Gastrocnemius medialis (tissue), 4 donors: ENCODE measurements at places on chromosomes 4 and X.

- no peaks in the 10 kb centered on the region for H3K4me1 ChIP-seq
- H3K27ac ChIP-seq, result no peak overlapping the region
- no peak for DNase-seq
- H3K36me3 ChIP-seq, result peaks cover 38% of the 10 kb centered on the region
- H3K4me3 ChIP-seq, result no peak overlapping the region
Observed at GRCh38 chr4:4461850-4462249, 74.9 kb downstream of the NSG1 start.

DNA sequence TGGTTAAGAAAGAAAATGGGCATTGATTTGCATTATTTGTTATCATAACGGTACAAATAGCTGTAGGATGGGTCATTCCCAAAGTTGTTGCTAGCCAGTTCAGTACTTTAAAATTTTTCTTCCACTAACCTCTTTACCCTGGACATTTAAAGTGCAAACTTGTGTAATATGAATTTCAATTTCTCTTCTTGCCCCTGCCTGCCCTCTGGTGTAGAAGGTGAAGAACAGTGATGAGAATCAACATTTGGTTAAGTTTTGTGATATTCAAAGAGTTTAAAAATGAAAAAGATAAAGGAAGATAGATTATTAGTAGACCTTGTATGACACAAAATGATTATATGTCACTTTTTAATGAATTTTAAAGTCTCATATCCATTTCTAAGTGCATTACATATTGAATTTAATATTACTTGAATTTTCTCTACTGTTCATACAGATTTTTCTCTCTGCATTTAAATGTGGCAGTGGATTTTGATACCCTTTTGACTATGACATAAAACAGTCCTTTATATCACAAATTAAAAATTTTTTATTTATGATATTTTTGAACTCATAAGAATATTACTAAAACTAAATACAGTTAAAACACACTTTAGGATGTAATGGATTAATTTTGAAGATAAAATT, 337.7 kb downstream of the BMPR1B start:
- no peaks in the 10 kb centered on the region for H3K36me3 ChIP-seq
- DNase-seq, result no peak
- no peak overlapping the region for H3K27ac ChIP-seq
- no peak overlapping the region for H3K4me3 ChIP-seq

GRCh38 chrX:69142788-69143469, 22.3 kb downstream of the PJA1 start:
- H3K4me1 ChIP-seq, result no peaks in the 10 kb centered on the region
- no peak overlapping the region for H3K27ac ChIP-seq
- no peaks in the 10 kb centered on the region for H3K27me3 ChIP-seq
- H3K4me3 ChIP-seq, result no peak overlapping the region
- H3K36me3 ChIP-seq, result no peaks in the 10 kb centered on the region

DNA sequence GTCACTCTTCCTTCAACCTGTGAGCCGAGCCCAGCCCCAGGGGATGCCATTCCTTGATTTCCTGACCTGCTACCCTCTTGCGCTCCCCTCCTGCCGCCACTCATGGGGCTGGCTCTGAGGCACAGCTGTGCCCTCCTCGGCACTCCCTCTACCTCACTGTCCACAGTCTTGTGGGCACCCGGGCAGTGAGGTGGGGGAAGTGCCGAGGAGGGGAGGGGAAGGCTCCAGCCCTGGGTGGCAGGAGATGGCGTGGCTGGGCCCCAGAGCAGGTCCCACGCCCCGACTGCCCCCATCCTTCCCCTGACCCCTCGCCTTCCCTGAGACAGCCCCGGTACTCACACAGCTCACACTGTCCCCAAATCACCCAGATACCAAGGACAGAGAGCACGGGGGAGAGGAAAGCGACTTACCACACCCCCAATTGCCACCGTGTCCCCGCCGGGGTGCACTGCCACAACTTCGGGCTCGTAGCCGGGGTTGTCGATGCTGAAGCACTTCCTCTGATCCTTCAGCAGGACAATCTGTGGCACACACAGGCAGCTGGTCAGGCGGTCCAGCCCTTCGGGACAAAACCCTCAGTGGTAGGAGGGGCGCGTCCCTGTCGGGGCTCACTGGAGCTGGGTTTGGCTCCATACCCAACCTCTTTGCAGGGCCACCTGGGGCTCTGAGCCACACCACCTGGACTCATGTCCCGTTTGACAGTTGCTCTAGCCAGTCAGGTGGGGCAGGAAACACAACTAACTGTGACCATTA, 37.9 kb downstream of the WDR1 start:
- H3K27ac ChIP-seq, result peak overlapping the region; percentile 33
- H3K27me3 ChIP-seq, result no peaks in the 10 kb centered on the region
- H3K4me3 ChIP-seq, result no peak overlapping the region
- no peak for DNase-seq
- H3K36me3 ChIP-seq, result no peaks in the 10 kb centered on the region

- no peaks in the 10 kb centered on the region for H3K4me1 ChIP-seq
- H3K27ac ChIP-seq, result no peak overlapping the region
- H3K36me3 ChIP-seq, result no peaks in the 10 kb centered on the region
Observed at GRCh38 chr4:138310991-138311390, 68.8 kb upstream of the SLC7A11 start.

- no peak for DNase-seq
- no peaks in the 10 kb centered on the region for H3K4me1 ChIP-seq
- H3K27me3 ChIP-seq, result no peaks in the 10 kb centered on the region
- no peaks in the 10 kb centered on the region for H3K36me3 ChIP-seq
- H3K27ac ChIP-seq, result no peak overlapping the region
Observed at GRCh38 chr4:66373268-66373667, 703.0 kb upstream of the EPHA5 start.

DNA sequence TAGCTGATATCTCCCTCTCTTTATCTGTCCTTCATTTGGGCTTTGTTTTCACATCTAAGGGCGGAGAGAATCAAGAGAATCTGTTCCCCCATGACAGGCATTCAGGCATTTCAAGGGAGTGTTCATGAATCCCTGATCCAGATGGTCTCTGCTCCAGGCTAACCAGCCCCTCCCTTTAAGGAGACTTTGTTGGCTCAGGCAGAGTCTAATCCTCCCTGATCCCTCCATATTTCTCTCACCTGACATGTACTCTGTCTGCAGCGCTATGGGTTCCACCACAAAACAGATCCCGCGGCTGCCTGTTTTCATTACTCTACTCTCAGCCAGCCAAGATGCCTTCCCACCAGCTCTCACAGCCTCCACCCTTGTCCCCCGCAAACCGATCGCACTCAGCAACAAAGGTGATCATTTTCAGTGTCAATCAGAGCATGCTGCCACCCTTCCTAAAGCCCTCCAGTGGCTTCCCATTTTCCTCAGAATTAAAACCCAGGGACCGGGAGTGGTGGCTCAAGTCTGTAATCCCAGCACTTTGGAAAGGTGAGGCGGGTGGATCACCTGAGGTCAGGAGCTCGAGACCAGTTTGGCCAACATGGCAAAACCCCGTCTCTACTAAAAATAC, 30.3 kb upstream of the SLC2A9 start:
- no peak for DNase-seq
- H3K27me3 ChIP-seq, result no peaks in the 10 kb centered on the region
- H3K27ac ChIP-seq, result no peak overlapping the region

DNA sequence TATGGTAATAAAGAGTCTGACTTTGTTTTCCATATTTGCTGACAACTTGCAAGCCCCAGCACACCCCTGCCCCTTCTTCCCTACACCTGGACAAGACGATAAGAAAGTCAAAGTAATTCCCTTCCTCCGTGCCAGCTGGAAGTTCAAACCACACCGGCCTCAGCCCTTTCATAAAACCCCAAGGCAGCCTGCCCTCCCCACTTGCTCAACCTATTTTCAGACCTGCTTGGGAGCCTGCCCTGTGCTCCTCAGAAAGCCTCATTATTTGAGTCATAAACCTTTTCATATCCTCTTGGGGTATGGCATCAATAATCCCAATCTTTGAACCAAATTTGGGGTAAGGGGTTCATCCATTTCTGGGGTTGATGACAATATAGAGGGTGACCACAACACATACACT, 29.5 kb downstream of the NIPAL1 start:
- H3K36me3 ChIP-seq, result no peaks in the 10 kb centered on the region
- H3K27ac ChIP-seq, result no peak overlapping the region
- H3K4me3 ChIP-seq, result no peak overlapping the region
- H3K4me1 ChIP-seq, result peaks cover 32% of the 10 kb centered on the region

DNA sequence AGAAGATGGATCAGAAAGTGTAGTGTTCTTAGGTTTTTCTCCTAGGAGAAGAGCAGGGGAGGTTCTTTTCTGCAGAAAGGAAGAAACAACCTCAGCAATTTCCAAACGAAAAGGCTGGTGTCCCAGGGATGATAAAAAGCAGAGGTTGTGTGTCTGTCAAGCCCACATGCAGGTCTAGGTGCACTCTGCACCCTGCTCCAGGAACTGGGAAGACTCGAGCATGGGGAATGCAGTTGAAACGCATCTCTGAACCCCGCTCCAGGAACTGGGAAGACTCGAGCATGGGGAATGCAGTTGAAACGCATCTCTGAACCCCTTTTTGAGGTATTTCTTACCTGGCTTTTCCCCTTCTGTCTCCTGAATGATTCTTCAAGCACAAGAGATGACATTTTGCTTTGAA, 171.2 kb downstream of the LDB2 start:
- no peak overlapping the region for H3K27ac ChIP-seq
- no peak overlapping the region for H3K4me3 ChIP-seq
- no peaks in the 10 kb centered on the region for H3K4me1 ChIP-seq
- H3K27me3 ChIP-seq, result no peaks in the 10 kb centered on the region
- DNase-seq, result no peak

- H3K4me1 ChIP-seq, result no peaks in the 10 kb centered on the region
- H3K27ac ChIP-seq, result no peak overlapping the region
- no peak for DNase-seq
- no peaks in the 10 kb centered on the region for H3K36me3 ChIP-seq
- H3K4me3 ChIP-seq, result no peak overlapping the region
Observed at GRCh38 chr4:33187035-33187434, 2466.9 kb downstream of the PCDH7 start.

GRCh38 chrX:40449396-40449795, 131.4 kb upstream of the ATP6AP2 start:
- no peak for DNase-seq
- no peak overlapping the region for H3K27ac ChIP-seq

- no peak overlapping the region for H3K27ac ChIP-seq
- H3K27me3 ChIP-seq, result no peaks in the 10 kb centered on the region
- H3K36me3 ChIP-seq, result no peaks in the 10 kb centered on the region
- no peak for DNase-seq
- no peak overlapping the region for H3K4me3 ChIP-seq
Observed at GRCh38 chr4:187724456-187724855, 271.1 kb upstream of the ZFP42 start.

DNA sequence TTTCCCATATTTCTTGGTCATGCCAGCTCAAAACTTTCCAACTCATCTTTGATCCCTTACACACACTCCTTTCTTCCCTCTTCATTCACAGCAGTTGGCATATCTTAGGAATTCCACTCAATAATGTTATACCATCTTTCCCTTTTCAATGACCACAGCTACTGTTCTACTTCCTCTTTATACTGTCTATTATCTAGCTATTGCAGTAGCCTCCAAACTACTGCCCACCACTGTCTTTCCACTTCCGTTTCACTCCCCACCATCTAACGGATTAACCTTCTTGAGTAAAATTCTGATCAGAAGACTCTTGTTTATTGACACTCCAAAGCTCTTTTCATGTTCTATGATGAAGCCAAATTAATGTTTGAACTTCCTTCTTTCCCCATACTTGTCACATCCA, 55.8 kb downstream of the ADAMTS3 start:
- H3K36me3 ChIP-seq, result no peaks in the 10 kb centered on the region
- DNase-seq, result no peak
- H3K27ac ChIP-seq, result no peak overlapping the region

- H3K27ac ChIP-seq, result no peak overlapping the region
- no peaks in the 10 kb centered on the region for H3K4me1 ChIP-seq
- H3K27me3 ChIP-seq, result no peaks in the 10 kb centered on the region
- no peak for DNase-seq
- no peak overlapping the region for H3K4me3 ChIP-seq
Observed at GRCh38 chr4:60461551-60461950, 738.6 kb upstream of the ADGRL3 start.

- H3K4me3 ChIP-seq, result no peak overlapping the region
- DNase-seq, result no peak
- no peaks in the 10 kb centered on the region for H3K4me1 ChIP-seq
- no peaks in the 10 kb centered on the region for H3K27me3 ChIP-seq
- H3K27ac ChIP-seq, result no peak overlapping the region
Observed at GRCh38 chr4:78606530-78607095, 55.0 kb downstream of the ANXA3 start.

DNA sequence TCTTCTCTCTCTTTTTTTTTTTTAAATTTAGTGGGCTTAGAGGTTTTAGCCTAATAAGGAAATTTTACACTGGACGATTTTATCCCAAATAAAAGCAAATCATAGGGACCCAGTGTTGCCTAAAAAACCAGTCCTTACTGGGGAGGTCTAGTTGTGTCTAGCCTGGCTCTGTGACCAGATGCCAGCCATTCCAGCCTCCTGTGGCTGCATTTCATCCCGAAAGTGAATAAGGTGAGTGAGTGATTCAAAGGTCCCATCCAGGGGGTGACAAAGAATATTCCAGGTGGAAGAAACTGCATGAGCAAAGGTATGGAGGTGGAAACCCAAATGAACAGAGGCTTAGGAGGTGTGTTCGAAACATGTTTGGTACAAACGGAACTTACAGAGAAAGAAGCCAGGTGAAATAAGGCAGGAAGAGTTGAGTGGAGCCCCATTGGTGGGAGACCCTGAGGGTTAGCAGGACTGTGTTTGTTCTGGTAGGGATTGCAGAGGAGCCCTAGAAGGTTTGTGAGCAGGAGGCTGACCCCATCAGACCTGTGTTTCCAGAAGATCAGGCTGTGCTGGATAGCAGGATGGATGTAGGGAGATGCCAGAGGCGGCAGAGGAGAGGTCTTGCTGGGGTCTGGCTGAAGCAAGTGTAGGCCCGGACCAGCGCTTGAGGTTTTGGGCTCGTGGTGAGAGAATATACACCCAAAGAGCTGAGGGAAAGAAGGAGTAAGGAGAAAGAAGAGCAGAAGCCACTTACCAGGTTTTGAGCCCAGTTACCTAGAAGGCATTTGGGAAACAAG, 31.6 kb downstream of the PTTG2 start:
- no peak for DNase-seq
- no peak overlapping the region for H3K4me3 ChIP-seq
- H3K4me1 ChIP-seq, result peaks cover 20% of the 10 kb centered on the region

- DNase-seq, result no peak
- no peaks in the 10 kb centered on the region for H3K4me1 ChIP-seq
- no peak overlapping the region for H3K27ac ChIP-seq
Observed at GRCh38 chrX:56498756-56499155, 64.7 kb upstream of the UBQLN2 start.

GRCh38 chr4:103996064-103996463, 276.3 kb upstream of the TACR3 start:
- no peak for DNase-seq
- H3K36me3 ChIP-seq, result no peaks in the 10 kb centered on the region
- no peaks in the 10 kb centered on the region for H3K4me1 ChIP-seq
- H3K27ac ChIP-seq, result no peak overlapping the region
- H3K27me3 ChIP-seq, result no peaks in the 10 kb centered on the region

DNA sequence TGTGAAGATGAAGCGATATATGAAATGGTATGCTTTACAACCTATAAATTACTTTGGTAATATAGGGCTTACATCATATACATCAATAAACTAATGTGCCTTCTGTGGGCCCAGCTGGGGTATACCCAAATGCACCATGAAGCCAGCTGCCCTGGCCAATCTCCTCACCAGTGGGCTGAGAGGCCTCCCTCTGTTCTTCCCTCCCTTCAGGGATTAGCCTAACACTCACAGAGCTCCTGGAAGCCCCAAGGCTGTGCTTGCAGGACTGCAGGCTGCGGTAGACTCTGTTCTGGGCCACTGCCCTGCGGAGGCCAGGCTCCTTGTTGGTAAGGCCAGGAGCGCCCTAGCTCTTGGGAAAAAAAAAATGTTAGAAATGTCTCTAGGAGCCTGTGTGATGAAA, 33.9 kb downstream of the PAGE1 start:
- H3K36me3 ChIP-seq, result no peaks in the 10 kb centered on the region
- H3K27me3 ChIP-seq, result no peaks in the 10 kb centered on the region
- H3K4me3 ChIP-seq, result no peak overlapping the region
- no peaks in the 10 kb centered on the region for H3K4me1 ChIP-seq
